ENCODE measurements at places on chromosomes 12 and 14.

DNA sequence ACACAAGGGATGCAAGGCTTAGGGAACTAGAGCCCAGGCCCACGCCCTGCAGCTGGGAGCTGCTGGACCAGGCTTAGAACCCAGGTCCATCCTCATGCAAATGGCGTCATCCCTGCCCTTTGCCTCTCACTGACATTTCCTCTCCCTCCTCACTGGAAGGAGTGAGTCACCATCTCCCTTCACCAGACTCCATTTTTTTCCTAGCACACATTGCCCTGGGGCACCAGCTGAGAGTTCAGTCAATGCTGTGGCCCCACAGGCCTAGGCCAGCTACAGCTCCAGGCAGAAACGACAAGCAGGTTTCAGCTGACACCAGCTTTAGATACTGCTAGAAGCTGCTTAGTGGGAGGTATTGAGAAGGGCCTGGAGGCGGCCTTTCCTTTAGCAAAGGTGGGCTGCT is 98.9 kb downstream of the RIMBP2 start:
- no peak for DNase-seq

DNA sequence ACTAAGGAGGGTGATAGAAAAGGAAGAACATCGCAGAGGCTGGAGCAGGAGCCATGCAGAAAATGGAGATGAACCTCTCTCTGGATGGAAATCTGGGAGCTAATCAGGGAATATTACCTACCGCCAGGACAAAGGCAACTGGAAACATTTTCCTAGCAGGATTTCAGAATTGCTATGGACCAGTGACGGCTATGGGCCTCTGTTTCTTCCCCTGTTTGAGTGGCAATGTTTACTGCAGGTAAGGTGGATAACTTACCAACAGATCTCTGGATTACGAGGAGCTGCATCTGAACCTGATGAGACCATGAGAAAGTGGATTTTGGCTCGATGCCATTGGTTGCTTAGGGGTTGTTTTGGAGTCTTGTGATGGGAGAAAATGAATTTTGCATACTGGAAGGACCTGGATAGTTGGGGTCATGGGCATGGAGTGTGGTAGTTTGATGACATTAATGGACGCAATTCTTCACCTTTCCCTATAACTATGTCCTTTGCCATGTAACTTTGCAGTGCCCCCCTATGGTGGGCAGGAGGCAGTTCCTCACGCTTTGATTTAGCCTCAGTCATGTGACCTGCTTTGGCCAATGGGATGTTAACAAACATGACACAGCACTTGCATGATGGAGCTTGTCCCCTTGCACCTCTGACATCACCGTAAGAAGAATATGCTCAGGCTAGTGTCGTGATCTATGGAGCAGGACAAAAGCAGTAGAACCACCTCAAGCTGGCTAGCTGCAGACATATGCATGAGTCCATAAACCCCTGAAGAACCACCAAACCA is 51.1 kb downstream of the CALM1 start:
- DNase-seq, result no peak

- DNase-seq, result no peak
Observed at GRCh38 chr14:22509751-22510300, 79.2 kb downstream of the DAD1 start.

GRCh38 chr12:82832096-82832495 is 145.4 kb downstream of the TMTC2 start:
- no peak for DNase-seq

DNA sequence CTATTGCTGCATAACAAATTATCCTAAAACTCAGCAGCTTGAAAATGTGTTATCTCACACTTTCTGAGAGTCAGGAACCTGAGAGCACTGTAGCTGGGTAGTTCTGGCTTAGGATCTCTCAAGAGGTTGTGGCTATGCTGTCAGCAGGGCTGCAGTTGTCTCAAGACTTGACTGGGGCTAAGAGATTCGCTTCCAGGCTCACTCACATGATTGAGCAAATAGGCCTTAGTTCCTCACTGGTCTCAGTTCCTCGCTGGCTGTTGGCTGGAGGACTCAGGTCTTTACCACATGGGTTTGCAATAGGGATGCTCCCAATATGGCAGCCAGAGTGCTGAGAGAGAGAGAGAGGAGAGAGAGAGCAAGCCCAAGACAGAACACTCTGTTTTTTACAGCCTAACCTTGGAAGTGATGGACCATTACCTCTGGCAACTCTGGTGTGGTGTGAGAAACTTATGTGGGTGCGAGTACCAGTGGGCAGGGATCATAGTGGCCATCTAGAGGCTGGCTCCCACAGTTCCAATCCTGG is 15.9 kb upstream of the DHRS2 start:
- no peak for DNase-seq

- no peak for DNase-seq
Observed at GRCh38 chr12:38934078-38934584, 28.7 kb upstream of the CPNE8 start.

- peak; percentile 54 for DNase-seq
Observed at GRCh38 chr12:102043928-102044327, 17.9 kb downstream of the WASHC3 start.

- DNase-seq, result peak; percentile 46
Observed at GRCh38 chr12:57740656-57741412, 2.3 kb upstream of the AGAP2 start.

DNA sequence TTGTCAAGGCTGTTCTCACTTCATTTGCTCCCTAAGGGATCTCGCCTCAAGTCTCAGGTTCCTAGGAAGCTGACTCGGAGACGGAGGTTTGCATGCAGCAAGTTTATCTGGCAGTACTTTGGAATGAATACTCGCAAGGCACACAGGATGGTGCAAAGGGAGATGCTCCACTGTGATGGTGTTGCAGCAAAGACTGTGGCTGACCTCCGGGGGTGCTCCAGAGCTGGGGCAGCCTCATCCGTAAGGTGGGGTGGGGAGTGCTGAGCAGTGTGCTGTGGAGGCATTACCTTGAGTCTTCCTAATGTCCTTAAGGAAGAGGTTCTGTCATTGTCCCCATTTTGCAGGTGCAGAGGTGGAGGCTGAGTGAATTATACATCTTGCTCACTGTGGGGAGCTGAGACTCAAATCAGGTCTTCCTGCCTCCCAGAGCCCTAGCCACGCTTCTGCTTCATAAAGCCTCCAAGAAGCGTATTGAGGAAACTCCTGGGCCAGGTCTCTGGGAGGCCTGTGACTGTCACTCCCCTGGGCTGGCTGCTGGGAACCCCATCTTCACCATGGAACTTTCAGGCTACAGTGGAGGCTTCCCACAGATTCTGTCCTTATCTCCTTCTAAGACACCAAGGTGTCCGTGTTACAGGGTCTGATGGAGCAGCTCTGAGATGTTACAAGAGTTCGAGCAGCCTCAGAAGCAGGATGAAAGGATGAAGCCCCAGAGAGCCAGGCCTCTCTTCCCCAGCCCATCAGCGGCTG is 39.5 kb downstream of the GALNT16 start:
- no peak for DNase-seq

- DNase-seq, result peak; percentile 96
Observed at GRCh38 chr12:124921200-124922031, 7.0 kb upstream of the UBC start.

- no peak for DNase-seq
Observed at GRCh38 chr14:27242874-27243273, 645.0 kb upstream of the NOVA1 start.

DNA sequence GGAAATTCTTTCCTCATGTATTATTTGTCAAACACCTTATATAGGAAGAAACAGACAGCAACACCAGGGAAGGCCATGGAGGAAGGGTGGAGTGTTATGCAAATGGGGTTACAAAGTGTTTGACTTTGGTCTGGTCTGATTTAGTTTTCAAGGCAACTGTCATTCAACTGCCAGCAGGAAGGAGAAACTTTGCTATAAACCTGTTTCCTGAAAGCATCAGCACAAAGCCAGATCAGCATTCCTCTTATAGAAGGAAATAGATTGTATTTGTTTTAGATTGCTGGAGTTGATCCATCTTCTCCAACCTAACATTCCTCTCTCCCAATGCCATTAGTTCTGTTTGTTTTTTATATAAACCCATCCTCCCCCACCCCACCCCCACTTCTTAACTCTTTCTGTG is 65.7 kb downstream of the STAB2 start:
- DNase-seq, result no peak

GRCh38 chr14:57417228-57417627 is 26.8 kb downstream of the NAA30 start:
- DNase-seq, result no peak

DNA sequence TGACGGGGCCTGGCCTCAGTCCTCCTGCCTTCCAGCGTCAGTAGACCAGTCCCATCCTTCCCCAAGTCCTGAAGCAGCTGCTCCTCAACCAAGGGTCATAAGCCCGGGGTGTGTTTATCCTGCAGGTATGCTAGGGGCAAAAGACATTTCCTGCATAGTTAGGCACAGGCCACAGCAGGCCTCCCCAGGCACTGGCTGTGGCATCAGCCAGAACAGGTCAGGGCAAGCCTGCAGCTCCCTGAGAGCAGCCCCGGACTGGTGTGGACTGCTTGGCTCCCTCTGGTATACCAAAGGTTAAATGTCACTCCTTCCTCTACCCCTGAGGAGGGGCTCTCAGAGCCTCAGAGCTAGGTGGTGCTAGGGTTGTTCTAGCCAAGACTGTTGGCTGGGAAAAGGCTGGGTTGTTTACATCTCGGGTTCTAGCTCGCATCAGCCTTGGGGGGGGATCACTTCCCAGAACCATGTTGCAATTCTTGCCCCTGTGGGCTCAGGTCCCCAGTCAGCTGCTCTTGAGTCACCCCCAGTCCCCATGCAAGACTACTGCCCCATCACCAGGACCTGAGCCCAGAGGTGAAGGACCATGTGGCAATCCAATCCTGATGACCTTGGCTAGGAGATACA is 2.9 kb downstream of the MMP14 start:
- no peak for DNase-seq

DNA sequence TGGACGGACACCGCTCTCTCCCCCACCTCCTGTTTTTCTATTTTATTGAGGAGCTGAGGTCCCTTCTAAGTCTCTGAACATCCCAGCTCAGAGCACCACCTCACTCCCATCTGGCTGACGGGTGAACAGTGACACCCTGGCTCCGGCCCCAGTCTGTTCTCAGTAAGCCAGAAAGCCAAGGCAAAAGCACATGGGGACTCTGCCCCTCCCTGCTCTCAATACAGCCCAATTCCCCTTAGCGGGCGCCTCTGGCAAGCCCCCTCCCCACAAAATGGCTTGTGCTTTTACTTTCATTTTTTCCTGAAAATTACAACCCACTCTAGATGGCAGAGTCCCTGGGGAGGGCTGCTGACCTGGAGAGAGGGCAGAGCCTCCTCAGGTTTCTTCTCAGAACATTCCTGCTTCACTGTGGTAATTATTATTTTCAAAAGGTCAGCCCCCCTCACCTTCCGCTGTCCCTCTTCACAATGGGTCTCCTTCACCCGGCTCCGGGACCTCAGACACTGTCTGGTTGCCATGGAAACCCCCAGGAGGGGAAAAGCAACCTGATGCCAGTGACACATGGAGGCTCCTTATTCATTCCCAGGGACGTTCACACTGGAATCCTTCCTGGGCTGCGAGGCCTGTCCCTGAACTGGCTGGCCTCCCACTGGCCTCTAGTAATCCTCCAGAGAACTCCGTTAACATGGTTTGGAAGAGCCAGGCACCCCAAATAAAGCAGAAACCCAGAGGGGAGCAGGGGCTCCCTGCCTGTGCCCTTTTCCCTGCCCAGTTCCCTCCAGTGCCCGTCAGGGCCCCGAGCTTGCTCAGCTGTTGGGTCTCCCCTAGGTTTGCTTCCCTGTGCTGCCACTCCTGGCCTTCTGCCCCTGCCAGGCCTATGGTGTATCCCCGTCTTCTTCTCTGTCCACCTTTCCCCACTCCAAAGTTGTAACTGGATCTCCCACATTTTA is 15.9 kb downstream of the COL2A1 start:
- no peak for DNase-seq

- DNase-seq, result no peak
Observed at GRCh38 chr14:95023115-95023514, 134.2 kb downstream of the DICER1 start.

DNA sequence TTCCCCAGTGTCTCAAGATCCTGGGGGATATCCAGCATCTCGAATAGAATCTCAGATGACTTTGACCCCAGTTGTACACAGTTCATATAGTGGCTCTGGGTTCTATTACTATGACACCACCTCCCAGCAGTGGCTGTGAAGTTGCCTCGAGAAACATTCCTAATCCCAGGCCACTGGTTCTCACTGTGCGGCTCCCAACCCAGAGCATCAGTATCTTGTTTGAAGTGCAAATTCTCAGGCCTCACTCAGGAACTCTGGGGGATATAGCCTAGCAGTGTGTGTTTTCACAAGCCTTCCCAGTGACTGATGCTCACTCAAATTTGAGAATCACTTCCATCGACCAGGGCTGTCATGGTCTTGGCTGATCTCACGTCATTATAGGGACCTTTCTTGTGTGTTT is 69.3 kb upstream of the IGF1 start:
- DNase-seq, result no peak

- no peak for DNase-seq
Observed at GRCh38 chr14:29236401-29236800, 469.8 kb downstream of the FOXG1 start.

GRCh38 chr14:70807898-70808415 is 1.4 kb downstream of the MAP3K9 start:
- peak; percentile 59 for DNase-seq

GRCh38 chr12:101951002-101951670 is 73.8 kb downstream of the DRAM1 start:
- DNase-seq, result no peak

GRCh38 chr14:51093371-51094281 is 1.3 kb downstream of the TRIM9 start:
- peak; percentile 19 for DNase-seq

- DNase-seq, result no peak
Observed at GRCh38 chr12:50057000-50057841, at the start of gene ASIC1. Gene ASIC1 (plus strand): TSS chr12:50057596. CDS start chr12:50058767, 1,171 bp downstream.

DNA sequence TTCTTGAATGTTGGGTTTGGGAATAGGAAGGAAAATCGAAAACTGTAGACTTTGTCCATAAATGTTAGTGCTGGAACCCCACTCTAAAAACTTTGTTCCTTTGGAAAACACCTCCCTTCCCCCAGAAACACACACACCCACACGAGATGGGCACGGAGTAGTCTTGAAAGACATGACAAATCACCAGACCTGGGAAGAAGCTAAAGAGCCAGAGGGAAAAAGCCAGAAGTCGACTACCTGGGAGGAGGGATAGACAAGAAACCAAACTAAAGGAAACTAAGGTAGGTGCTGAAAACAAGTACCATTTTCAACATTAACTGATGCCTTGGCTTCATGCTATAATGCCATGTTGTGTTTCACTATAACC is 925 bp upstream of the NANOG start:
- DNase-seq, result no peak

DNA sequence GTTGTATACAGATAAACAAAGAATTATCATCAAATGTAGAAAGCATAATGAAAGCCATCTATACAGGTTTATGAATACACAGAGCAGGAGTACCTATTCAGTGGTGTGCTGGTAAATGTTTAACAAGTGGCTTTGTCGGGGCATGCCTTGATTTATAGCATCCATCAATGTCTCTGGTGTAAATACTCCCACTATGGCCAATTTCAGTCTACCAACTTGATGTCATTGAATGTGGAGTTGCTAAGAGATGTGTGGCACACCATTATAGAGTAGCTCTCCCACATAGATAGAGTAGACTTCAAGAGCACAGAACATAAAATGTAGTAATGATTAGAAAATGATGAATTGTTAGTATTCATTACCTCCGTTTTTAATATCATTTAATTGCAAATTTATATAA is 9.3 kb downstream of the GRIP1 start:
- no peak for DNase-seq
